ENCODE measurements at places on chromosomes 11 and 22.

DNA sequence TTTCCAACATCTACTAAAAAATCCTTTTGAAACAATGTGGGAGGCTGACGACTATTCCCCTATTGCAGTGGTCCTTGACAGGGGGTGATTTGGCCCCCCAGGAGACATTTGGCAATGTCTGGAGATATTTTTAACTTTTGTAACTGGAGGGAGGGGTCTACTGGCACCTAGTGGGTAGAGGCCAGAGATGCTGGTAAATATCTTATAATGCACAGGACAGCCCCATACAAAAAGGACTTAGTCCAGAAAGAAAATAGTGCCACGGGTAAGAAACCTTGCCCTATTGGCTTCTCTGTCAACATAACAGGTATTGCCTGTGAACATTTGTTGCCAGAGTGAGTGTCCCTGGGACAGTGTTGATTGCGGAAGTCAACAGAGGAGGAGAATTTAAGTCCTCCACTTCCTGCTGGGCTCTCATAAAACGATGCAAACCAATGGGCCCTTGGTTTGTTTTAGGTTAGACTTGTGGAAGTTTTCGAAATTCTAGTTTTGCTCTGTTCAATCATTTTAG lies 101.6 kb downstream of the MAML2 start:
- DNase-seq, result no peak

DNA sequence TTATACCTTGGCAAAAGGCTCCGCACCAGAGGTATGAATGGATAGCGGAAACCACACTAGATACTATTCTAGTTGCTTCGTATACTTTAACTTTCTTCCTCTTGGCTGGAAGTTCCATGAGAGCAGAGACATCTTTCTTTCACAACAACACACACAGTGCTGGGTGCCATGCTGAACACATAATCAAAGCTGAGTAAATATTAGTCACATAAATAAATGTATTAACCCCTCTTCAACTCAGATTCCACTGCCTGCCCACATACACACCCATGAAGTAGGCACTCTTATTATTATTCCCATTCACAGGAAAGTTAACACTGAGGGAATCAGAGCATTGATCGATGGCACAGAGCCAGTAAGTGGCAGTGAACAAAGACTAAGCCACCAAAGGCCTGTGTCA lies 35.4 kb downstream of the SPON1 start:
- DNase-seq, result no peak

DNA sequence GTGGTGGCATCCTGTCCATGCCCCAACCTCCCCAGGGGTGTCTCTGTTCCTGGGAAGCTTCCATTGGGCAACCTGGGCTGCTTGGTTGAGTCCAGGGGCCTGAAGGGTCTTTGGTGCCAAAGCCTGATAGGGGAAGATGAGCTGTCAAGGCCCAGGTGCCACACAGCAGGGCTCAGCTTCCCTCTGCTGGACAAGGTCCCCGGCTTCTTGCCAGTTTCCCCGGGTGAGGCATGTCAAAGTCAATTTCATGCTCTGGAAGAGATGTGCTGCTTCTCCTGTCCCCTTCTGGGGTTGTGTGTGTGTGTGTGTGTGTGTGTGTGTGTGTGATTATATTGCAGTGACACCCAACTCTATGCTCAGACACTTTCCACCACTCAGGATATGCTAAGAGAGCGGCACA lies 26.9 kb downstream of the TP53I11 start:
- DNase-seq, result no peak

- no peak for DNase-seq
These were observed 50.4 kb downstream of the FAM83F start for GRCh38 chr22:40044870-40045834.

GRCh38 chr11:12674936-12675696 lies 895 bp downstream of the TEAD1 start:
- no peak for DNase-seq

Data from NCI-H1694 treated with DMSO at 0.1 percent for 48 hours (cell line).